Chondrocyte (in vitro differentiated cells): ENCODE measurements at places on chromosomes 1 and 21. TPM values are rescaled to one million over a fixed set of nuclear protein-coding genes. Genes with fewer than 3 reads are reported as not detected.
A peak's percentile ranks its signal among the peaks of the same experiment; 100 is the strongest.

The TRABD2B gene
- 0.44 to 0.90 TPM (median 0.68 TPM) in 3 replicates for total RNA-seq

The SLAMF7 gene
- total RNA-seq: not detected in 3 replicates

The THEM5 gene
- total RNA-seq: not detected in 3 replicates

The AQP10 gene
- total RNA-seq: not detected in 3 replicates

The PDZK1 gene
- 0.38 to 1.1 TPM (median 0.50 TPM) in 3 replicates for total RNA-seq

DNA sequence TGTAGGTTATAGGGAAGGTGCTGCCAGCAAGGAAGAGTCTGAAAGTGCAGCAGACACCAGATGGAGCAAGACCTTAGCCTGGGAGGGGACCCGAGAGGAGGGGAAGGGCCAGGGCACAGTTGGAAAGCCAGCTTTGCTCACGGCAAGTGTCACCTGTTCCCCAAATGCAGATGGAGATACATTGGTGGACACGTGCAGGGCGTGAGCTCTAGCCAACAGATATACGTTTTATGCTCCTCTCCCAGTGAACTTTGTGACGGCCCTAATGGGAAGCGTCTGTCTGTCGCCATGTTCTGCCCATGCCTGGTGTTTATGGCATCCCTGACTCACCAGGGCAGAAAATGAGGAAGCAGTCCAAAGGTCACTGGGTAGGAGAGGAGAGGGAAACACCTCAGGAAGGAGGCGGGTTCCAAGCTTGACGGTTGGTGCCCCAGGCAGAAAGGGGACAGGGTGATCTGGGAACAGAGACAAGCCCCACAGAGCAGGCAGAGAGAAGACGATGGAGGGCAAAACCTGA is 7.6 kb downstream of the GPA33 start:
- DNase-seq: no peak

GRCh38 chr1:36133484-36133883 is 8.5 kb upstream of the COL8A2 start:
- DNase-seq: no peak

- no peak for DNase-seq
These were observed 19.1 kb downstream of the CLDN14 start for GRCh38 chr21:36460866-36461265.

- peak; percentile 92 for DNase-seq
These were observed 40.8 kb upstream of the POFUT2 start for GRCh38 chr21:45328198-45329091.

GRCh38 chr1:50232336-50232735 is 123.6 kb downstream of the ELAVL4 start:
- DNase-seq: no peak

- no peak for DNase-seq
These were observed 41.7 kb downstream of the ERI3 start for GRCh38 chr1:44313265-44313918.
